ENCODE measurements at places on chromosomes 12 and 14.
A peak's percentile ranks its signal among the peaks of the same experiment; 100 is the strongest.

- no peak for DNase-seq
Measured at GRCh38 chr14:90242444-90242843, 13.9 kb upstream of the PSMC1 start.

GRCh38 chr14:24844011-24844410, 205.9 kb downstream of the STXBP6 start:
- DNase-seq: no peak

DNA sequence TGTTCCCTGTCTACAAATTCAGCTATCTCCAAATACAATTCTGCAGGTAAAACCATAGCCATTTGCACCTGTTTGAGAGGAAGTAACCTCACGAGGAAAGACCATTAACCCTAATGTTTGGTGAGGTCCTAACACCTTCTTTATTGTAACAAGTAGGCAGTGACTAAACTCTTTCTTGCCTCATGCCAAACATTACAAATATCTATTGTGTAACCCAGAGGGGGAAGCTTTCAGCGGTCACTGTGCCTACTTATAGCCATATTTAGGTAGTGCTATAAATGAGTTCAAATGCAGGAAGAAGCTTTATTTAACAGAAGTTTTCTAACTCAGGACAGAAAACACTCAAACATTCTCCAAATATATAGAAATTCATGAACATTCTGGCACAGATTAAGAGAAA, 252.7 kb downstream of the LRFN5 start:
- no peak for DNase-seq

DNA sequence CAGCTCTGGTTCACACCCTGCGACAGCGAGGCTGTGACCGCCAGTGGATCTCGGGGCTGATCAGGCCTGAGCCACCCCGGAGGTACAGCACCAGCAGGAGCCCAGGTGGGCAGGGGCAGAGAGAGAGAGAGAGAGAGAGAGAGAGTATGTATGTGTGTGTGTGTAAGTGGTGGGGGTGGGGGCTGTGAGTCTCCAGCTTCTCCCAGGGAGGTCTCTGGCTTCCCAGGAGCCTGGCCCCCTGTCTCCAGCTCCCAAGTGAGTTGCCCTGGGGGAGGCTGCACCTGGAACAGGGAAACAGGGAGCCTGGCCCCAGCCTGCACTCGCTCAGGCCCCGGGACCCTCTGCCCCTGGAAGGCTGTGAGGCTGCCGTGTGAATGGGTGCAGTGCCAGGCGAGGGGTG, 2.0 kb downstream of the C14orf180 start:
- DNase-seq: no peak

DNA sequence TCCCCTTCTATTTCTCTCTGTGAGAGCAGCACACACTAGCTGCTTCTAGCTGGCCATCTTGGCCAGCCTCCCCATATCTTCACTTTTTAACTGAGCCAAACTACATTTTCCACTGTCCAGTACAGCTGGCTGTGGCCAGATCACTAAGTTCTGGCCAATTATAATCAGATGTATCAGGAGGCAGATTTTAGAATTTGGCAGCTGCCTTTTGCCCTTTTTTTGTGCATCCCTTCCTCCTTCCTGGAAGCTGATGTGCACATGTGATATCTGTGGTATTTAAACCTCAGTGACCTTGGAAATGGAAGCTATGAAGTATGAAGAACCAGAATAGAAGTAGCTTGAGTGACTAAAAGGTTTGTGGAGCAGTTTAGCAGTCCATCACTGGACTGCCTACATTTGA, 49.8 kb upstream of the ANO6 start:
- DNase-seq: no peak

- no peak for DNase-seq
Measured at GRCh38 chr12:20596061-20596460, 99.1 kb upstream of the SLCO1C1 start.

- no peak for DNase-seq
Measured at GRCh38 chr14:68016255-68016914, 196.8 kb downstream of the RAD51B start.

GRCh38 chr12:111457071-111457470, 51.3 kb downstream of the SH2B3 start:
- no peak for DNase-seq

GRCh38 chr12:33313476-33313875, 126.1 kb downstream of the SYT10 start:
- DNase-seq: no peak

GRCh38 chr14:79586989-79587598, 624.2 kb downstream of the DIO2 start:
- no peak for DNase-seq

DNA sequence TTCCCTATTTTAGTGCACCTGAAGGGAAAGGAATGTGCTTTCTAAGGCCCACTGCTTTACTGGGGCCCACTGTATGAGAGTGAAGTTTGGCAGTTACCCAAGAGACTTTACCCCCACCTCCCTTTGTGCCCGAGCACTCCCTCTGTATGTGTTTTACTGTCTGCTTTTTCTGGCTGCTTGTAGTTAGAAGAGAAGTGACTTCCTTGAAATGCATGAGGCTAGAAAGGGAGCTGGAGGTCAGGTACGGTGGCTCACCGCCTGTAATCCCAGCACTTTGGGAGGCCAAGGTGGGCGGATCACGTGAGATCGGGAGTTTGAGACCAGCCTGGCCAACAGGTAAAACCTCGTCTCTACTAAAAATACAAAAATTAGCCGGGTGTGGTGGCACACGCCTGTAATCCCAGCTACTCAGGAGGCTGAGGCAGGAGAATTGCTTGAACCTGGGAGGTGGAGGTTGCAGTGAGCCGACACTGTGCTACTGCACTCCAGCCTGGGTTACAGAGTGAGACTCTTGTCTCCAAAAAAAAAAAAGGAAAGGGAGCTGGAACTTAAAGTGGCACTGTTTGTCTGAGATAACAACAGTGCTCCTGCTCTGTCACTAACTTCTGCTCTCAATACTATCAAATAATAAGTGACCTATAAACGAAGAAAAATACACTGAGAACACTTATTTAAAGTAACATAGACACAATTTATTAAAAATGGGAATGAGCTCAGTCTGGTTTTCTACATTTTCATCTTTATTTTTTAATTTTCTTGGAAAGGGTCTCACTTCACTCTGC, 5.8 kb downstream of the TRIP11 start:
- no peak for DNase-seq

- DNase-seq: no peak
Measured at GRCh38 chr12:66707002-66707697, 28.3 kb upstream of the GRIP1 start.

GRCh38 chr14:37018571-37019240, 153.7 kb downstream of the SLC25A21 start:
- DNase-seq: no peak

- DNase-seq: no peak
Measured at GRCh38 chr12:74286254-74286653, 251.4 kb upstream of the ATXN7L3B start.

GRCh38 chr12:94714378-94715114, 64.2 kb upstream of the TMCC3 start:
- DNase-seq: no peak

DNA sequence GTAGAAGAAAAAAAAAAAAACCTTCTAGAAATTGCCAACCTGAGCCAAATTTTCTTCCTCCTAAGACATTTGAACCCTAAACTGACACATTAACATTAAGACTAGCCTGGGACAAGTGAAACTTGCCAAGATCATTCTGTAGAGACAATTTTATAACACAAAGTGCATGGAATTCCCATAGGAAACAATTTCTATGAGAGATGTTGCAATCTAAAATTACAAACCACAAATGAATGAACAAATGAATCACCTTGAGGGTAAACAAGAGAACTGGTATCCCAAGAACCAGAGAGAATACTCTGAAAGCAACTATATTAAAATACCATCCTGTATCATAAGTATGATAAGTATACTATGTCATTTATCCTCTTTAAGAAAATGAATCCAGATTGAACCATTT, 165.3 kb downstream of the DICER1 start:
- DNase-seq: no peak

- no peak for DNase-seq
Measured at GRCh38 chr14:61523751-61524150, 171.6 kb upstream of the HIF1A start.

GRCh38 chr12:3755898-3756297, 3.0 kb upstream of the CRACR2A start:
- no peak for DNase-seq

DNA sequence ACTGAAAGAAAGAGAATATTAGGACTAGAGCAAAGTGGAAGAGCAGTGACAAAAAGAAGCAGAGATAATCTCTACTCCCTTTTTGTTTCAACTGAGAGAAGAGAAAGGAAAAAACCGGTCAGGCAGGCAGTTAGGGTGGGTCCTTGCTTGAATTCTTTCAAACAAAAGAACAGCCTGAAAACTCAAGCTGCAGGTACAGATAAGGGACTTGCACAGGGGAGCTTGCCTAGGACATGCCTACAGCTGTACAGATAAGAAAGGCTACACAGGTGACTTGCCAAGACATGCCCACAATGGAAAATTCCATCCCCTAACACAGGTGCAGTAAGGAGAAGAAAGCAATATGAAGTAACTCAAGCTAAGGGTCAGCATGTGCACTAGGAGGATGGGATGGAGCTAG, 532.2 kb upstream of the MIS18BP1 start:
- DNase-seq: no peak

- peak; percentile 54 for DNase-seq
Measured at GRCh38 chr12:121649819-121650353, 19.6 kb downstream of the MORN3 start.

DNA sequence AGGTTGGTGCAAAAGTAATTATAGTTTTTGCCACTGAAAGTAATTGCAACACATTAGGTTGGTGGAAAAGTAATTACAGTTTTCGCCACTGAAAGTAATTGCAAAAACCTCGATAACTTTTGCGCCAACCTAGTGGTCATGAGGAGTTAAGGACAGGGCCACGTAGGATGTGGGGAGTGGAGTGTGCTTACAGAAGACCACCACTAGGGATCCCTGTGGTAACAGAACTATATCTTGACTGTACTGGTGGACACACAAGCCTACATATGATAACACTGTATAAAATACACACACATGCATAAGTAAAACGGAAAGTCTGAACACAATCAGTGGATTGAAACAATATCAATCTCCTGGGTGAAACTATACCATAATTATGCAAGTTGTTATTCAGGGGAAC, 187.4 kb upstream of the ABCD2 start:
- no peak for DNase-seq

DNA sequence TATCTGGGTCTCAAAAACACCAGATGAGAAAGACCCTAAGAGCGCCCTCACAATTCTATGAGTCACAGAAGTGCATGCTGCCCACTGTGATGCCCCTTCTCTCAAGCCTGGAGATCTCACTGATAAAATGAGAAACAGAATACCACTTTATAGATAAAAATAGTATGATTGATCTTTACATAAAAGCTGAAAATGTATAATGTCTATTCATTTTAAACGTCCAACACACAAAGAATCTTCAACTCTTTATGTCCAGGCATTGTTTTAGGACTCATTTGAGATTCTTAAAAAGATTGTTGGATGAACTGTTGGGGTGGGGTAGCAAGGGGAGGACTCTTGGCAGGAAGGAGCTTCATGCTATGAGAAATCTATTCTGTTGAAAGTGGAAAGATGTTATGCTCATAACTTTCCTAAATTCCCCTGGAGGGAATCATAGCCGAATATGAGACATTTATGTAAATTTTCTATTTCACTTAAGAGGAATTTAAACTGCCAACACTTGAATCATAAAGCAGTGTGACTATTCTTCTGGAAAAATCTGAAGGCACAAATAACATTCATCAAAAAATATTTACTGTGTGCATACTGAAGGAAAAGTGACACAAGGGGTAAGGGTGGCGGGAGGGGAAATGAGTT, 174.6 kb downstream of the STXBP6 start:
- DNase-seq: no peak

- DNase-seq: no peak
Measured at GRCh38 chr14:58245562-58245961, 919 bp downstream of the PSMA3 start.

DNA sequence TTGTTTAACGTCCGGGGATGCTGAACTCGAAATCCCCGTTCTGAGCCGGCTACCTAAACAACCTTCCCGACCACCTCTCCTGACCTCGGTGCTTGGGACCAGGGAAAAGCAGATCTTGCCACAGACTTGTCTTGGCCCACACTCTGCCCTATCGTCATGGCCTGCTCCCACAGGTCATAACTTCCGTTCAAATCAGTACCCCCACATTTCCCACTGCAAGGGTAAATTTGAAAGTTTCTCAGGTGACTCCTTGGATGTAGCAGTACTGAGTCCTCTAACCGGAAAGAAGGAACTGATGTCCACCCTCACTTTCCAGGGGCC, 612 bp upstream of the RBM23 start:
- no peak for DNase-seq

DNA sequence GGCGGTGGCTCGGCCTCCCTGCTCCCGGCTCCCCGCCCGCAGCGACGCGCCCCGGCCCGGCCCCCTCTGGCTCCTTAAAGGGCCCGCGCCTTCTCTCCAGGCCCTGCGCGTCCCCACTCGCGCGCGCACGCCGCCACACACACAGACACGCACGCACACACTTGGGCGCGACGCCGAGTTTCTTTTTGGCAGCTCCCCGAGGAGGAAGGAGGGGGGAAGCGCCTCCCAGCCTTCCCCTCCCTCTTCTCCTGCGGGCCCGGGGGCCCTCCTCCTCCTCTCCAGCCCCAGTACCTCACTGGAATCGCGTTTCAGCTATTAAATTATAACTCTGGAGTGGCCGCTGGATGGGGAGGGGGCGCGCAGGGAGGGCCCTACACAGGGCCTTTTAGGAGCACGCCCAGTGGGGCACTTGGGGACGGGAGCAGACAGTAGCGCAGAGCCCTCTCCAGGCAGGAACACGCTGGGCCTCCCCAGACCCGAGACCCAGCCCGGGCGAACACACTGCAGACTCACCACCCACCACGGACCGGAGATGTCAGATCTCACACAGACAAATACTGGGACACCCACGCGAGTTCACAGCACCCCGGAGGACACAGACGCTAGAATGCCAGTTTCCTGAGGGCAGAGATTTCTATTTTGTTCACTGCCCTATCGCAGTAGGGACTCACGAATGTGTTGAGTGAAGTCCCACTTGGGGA, 411 bp upstream of the NCOR2 start:
- DNase-seq: peak; percentile 83

DNA sequence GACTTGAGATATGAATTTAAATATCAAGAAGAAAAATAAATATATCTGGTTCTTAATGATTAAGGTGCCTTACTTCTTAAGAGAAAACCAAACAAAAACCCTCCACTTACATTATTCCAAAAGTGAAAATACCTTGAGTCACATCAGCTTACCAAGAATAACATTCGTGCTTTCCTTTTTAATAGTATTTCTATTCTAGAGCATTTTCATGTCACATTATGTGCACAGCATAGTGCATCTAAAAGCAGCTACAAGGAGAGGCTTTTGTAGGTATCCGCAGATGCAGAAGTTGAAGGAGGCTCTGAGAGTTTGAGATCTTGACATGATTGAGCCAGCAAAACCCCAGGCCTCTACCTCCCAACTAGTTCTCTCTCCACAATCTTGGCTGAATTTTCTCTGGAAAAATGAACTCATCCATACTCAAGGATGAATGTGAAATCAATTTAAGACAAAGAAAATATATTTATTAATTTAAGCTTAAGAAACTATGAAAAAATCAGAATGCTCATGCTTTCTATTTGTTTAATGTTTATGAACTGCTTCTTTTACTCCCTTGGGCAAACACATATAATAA, 275.0 kb downstream of the AKAP6 start:
- no peak for DNase-seq

Measured in CD4-positive, alpha-beta memory T cell (primary cell).